ENCODE measurements at places on chromosomes 2 and 18. TPM values are rescaled to one million over a fixed set of nuclear protein-coding genes. Genes with fewer than 3 reads are reported as not detected.
A peak's percentile ranks its signal among the peaks of the same experiment; 100 is the strongest.

DNA sequence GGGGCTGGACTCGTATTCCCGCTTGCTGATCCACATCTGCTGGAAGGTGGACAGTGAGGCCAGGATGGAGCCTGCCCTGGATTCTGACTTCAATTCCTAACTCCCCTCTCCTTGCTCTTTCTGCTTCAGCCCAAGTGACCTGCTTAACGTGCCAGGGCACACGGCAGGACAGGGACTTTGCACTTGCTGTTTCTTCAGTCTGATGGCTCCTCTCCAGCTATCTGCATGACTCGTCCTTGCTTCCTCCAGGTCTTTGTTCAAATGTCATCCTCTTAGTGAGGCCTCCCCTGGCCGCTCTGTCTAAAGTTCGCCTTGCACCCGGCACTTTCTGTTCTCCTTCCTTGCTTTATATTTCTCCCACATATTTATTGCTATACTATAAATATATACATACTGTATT lies 357.6 kb downstream of the MTX2 start:
- DNase-seq = no peak

DNA sequence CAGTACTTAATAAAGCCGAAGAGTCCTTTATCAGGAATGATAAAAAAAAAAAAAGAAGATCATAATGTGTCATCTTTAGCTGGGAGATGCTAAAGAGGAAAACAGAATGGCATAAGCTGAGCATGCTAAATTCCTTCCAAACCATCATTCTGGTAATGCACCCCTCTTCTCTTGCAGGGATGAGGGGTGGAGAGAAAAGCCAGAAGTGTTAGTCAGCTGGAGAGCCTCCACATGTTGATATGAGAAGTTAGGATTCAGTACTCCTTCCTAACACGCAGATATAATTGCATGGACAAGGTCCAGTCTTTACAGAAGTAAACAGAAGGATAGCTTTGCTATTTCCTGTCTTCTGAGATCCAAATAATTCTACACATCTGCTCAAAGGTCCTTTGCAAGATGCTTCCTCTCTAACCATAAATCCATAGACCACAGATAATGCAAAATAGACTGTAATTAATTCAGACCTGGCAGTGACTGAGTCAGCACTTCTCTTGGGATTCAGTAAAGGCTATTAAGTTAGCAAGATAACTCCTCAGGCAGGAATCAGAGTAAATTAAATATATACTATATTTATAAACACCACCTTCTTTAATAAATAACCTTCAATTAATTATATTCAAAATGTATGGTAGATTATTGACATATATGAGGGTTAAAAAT lies 930.0 kb upstream of the KLHL29 start:
- peak; percentile 49 for DNase-seq

GRCh38 chr2:7226501-7226900 lies 309.3 kb downstream of the RNF144A start:
- DNase-seq = no peak

- DNase-seq = no peak
Observed at GRCh38 chr2:46020416-46020815, 276.8 kb upstream of the EPAS1 start.

DNA sequence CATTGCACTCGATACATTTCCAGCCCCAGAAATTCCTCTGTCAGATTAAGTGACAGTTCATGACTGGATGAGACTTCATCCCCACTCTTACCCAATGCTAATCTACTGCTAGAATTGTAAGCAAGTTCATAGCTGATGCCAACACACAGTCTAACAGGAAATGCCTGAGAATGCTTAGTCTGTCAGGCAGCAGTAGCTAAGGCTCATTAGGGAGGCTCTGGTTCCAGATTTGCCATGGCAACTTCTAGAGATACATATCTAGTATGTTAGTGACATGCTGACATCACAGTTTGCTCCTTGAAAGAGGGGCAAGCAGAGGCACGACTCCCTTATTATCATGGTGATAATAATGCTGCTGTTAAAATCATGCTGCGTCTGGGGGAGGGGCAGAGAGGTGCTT lies 198.4 kb downstream of the RBM43 start:
- DNase-seq = peak; percentile 68

- DNase-seq = no peak
Observed at GRCh38 chr2:30758191-30758651, 49.0 kb downstream of the CAPN13 start.

IL36B gene
- not detected for polyA plus RNA-seq

Measured in urinary bladder (tissue), 4 donors.